GM03348 (cell line): ENCODE measurements at places on chromosomes 5 and 9.
A peak's percentile ranks its signal among the peaks of the same experiment; 100 is the strongest.

- DNase-seq: no peak
Measured at GRCh38 chr9:75033791-75034473, 5.8 kb upstream of the CARNMT1 start.

GRCh38 chr5:67672636-67673035 lies 476.0 kb upstream of the CD180 start:
- DNase-seq: peak; percentile 14

DNA sequence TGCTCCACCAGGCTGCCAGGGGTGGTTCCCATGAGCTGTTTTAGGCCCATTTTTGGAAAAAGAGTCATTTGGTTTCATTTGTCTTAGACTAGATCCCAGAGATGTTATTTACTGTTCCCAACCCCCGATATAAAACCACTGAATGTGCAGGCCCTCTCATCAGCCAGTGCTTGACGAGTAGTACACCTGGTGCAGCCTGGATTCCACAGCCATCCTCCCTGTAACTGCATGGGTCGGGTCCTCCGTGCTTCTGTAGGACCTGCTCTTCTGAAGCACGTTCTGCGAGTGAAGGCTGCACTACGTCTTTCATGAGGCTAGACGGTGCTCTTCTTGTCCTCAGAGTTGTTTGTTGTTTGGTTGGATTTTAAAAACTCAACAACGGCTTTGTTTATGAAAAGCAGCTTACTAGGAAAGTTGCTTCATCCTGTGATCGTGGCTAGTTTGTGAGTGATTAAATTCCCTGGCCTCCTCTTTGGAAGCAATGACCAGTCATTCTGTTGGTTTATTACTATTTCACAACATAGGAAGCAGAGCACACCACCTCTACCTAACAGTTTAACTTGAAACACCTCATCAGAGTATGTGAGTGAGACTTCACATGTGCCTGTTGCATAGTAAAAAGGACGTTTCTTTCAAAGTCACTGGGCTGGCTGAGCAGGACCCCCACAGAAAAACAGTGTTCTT lies 135.2 kb downstream of the AOPEP start:
- DNase-seq: peak; percentile 68

DNA sequence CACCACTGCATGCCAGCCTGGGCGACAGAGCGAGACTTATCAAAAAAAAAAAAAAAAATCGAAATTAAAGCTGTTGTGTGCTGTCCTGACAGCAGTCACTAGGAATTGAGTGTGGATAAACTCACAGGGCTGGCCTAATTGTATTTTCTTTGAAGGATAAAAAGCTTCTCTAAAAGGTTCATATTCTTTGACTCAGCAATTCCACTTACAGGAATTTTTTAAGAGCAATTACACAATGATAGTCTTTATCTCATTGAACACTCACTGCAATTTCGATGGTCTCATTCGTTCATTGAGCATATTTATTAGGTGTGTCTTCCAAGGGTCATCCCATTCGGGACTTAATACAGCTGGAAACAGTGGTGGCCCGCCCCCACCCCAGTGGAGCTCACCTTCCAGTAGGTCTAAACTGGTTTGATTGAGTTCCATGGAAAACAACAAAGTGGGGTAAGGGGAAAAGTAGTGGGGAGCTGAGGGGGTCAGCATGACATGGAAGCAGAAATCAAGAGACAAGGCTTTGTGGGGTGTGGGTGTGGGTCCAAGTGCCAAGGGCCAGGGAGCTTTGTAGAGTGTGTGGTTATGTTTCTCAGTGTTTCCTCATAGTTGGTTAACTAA lies 6.7 kb downstream of the CDK9 start:
- no peak for DNase-seq

GRCh38 chr9:117744856-117745389 lies 40.7 kb downstream of the TLR4 start:
- DNase-seq: peak; percentile 55

- DNase-seq: no peak
Measured at GRCh38 chr5:6885581-6885980, 172.3 kb downstream of the TENT4A start.

- no peak for DNase-seq
Measured at GRCh38 chr5:139708434-139708861, 60.3 kb downstream of the CXXC5 start.

- DNase-seq: no peak
Measured at GRCh38 chr5:151233616-151234085, 9.8 kb upstream of the CCDC69 start.

GRCh38 chr5:151612689-151613427 lies 21.7 kb upstream of the FAT2 start:
- DNase-seq: no peak

GRCh38 chr5:99449786-99450185 lies 521.0 kb upstream of the CHD1 start:
- DNase-seq: no peak

DNA sequence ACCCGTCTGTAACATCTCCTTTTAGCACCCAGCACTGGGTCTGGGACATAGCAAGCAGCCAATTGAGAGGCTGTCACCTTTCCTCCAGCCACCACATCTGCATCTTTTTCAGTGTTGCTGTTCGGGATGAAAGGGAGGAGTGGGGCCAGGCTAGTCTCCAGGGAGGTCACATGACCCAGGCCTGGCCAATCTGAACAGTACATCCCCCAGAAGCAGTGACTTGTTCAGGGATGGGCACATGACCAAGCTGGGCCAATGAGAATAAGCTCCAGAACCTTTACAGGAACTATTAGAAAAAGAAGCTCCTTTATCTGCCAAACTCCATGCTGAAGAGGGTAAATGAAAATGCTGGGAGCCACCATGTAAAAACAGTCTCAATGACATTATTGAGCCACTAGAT lies 359.0 kb downstream of the SLIT3 start:
- no peak for DNase-seq

GRCh38 chr9:114310471-114311450 lies 12.1 kb upstream of the ORM1 start:
- DNase-seq: no peak

DNA sequence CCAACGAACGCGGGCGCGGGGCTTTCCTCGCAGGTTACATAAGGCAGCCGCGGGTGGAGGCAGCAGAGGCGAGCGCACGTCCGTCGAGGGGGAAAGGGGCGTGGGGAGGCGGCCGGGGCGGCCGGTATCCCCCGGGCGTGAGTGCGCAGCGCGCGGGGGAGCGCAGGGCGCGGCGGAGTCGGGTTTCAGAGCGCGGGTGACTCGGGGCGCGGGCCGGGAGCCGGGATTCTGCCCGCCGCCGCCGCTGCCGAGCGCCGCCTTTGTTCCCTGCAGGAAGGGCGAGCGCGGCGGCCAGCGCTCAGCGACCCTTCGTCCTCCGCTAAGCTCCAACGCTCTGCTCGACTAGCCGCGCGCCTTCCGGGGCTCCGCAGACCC lies at the start of gene COL15A1:
TSS of gene COL15A1 (plus strand) at position 226 of the 375 bp plus-strand sequence. CDS start 155 bp downstream, outside the sequence.
- peak; percentile 68 for DNase-seq

GRCh38 chr5:10261065-10261464 lies 11.0 kb downstream of the CCT5 start:
- DNase-seq: no peak

DNA sequence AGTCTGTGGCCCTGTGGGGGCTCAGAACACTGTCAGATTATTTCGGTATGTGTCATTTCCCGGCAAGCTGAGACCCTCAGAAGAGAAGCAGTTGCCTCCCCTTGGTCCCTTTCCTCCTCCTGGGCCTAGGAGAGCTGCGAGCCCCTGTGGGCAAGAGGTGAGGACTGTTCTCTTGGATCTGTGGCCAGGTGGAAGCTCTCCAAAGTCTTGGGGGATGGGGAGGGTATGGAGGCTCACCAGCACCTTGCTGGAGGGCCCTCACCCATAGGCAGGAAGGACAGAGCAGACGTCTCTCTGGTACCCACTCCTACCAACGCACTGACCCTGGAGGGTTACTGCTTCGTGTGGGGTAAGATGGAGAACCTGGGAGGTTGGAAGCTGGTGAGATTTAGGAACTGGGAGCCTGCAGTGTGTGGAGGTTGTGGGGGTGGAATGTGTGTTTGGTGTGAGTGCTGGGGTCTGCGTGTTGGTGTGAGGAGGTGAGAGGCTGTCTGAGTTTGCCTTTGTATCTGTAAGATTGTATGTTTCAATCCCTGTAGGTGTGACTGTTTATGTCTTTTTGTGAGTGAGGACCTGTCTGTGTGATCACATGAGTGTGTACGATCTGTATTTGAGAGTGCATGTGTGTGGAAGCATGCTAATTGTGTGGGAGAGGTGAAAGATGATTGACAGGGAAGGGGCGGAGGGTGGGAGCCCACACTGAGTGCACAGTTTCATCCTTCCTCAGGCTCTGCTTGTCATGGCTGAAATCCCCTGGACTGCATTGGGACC lies 52.4 kb upstream of the PSD2 start:
- DNase-seq: no peak

GRCh38 chr9:82923092-82923911 lies 139.6 kb downstream of the RASEF start:
- DNase-seq: no peak

DNA sequence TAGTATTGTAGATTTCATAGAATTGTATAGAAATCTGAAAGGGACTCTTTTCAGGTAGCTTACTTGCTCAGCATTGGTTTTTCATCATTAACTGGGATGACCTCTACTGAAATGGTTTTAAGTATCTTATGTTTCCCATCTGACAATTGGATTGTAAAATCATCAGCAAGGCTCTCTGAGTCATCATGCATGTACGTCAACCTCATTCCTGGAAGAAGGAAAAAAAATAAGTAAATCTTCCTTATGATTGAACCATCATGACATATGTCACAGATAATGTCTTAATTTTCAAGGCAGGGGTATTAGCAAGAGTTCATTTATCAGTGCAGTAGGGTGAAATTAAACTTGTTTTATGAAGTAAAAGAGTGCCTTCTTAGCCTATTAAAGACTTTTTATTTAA lies 74.9 kb upstream of the CER1 start:
- DNase-seq: no peak

- DNase-seq: no peak
Measured at GRCh38 chr5:67807439-67807888, 408.1 kb upstream of the PIK3R1 start.

DNA sequence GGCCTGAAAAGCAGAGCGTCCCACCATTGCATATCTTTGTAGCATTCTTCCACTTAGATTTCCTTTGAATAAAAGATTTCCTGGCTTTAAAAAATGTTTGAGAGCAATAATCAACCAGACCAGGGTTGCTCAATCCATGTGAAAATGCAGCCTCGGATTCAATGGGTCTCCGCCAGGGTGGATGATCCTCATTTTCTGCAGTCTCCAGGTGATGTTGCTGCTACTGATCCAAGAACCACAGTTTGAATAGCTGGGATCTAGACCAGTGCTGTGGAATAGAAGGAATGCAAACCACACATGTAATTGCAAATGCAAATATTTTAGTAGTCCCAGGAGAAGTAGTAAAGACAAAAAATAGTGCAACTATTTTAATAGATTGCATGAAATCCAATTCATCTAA lies 317.6 kb downstream of the IRX1 start:
- DNase-seq: no peak

DNA sequence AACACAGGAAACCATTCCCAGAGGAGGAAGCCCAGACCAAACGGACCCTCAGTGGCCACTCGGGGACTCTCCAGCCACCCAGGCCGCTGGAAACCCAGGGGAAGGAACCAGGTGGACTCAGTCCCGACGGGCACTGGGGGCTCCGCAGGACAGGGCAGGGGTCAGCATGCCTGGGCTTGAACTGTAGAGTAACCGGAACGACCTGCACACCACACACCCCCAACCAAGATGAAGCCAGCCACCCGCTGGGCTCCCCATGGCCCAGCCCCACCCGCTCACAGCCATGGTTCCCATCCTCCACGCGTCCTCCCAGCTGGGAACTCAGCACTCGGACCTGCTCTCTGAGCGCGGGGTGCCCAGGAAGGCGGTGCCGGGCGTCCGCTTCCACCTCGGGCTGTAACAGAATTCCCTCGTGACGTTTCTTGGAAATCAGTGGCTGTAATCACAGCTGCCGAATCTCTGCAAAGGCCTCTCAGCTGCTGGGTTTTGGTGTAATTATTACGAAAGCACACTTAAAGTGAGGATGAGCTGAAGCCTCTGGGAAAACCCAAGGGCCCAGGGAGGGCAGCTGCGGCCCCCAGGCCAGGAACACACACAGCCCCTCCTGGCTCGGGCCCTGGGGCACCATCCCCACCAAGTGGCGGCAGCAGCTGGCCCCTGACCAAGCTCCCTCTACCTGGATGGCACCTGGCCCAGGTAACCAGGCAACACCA lies 13.8 kb downstream of the NACC2 start:
- DNase-seq: no peak

- peak; percentile 49 for DNase-seq
Measured at GRCh38 chr5:40223884-40224402, 455.8 kb upstream of the PTGER4 start.

DNA sequence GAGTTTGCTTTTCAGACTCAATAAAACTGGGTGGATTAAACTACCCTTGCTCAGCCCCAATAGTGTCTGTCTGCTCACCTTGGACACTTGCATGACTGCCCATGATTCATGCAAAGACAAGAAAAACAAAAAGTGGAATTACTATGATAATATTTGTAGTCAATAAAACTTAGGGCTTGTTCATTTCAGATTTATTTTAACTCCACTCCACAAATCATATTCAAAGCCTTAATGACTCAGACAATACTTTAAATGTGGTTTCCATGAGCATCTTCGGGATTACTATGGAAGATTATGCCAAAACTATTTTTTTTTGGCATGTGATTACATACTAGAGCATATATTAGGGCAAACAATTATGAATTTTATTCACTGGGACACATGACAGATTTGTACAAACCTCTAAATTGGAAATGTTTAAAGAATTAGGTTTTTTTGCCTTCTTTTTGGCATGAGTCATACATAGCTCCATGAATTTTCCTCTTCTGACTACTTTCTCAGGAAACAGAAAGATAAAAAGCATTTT lies 468.9 kb downstream of the ACTL7B start:
- peak; percentile 73 for DNase-seq

DNA sequence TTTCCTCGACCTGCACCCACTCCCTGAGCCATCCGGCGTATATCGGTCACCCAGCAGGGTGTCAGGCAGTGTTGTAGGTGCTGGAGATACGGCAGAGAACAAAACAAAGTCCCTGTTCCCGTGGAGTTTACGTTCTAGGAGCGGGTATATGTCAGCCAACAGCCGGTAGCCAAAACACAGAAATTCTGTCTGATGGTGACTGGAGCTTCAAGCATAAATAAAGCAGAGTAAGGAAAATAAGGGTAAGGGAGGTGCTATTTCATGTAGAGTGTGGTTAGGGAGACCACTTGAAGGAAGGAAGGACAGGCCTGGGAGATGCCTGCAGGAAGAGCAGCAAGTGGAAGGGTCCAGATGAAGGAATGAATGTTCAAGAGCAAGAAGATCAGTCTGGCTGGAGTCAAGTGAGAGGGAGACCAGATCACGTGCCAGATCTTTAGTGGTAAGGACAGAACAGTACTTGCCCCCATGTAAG lies 783 bp upstream of the ZFR start:
- DNase-seq: no peak

- DNase-seq: no peak
Measured at GRCh38 chr5:122327110-122327509, 15.1 kb downstream of the SNCAIP start.

GRCh38 chr5:142405814-142406395 lies 81.1 kb upstream of the SPRY4 start:
- no peak for DNase-seq

DNA sequence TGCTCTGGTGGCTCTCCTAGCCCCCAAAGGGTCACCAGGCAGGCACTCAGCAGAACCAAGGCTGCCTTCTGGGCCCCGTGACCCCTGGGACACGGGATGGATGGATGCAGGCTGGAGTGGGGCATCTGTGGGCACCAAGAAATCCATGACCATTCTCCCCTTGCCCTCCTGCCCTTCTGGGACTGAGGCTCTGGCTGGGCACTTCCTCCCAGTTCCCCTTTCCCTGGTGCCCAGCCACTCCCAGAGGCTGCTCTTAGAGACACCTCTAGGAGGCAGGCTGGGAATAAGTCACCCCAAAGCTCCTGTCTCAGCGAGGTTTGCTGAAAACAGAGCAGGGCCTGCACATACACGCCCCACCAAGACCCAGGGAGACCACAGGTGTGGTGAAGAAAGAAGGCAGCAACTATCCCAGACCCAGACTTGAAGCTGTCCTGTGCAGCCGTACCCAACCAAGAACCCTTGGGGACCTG lies 943 bp downstream of the STING1 start:
- peak; percentile 70 for DNase-seq
